ENCODE measurements at places on chromosomes 1 and 21. TPM values are rescaled to one million over a fixed set of nuclear protein-coding genes. Genes with fewer than 3 reads are reported as not detected.

DNA sequence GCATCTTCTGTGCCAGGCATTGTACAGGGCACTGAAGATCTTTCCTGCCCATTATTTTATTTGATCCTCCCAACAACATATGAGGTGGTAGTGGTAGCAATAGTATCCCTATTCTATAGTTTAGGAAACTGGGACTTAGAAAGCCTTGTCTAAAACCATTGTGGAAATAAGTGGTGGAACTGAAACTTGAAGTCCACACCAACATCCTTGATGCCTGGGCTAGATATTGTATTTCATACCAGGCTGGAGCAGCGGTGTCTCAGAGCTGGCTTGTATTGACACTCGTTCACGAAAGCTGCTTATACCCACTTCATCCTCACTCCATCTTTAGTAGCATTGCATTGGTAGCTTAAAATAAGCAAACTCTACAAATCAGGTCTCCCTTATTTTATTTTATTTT, 9.7 kb upstream of the CTSS start:
- no peaks in the 10 kb centered on the region for H3K36me3 ChIP-seq
- no peak for DNase-seq
- no peaks in the 10 kb centered on the region for H3K27me3 ChIP-seq

DNA sequence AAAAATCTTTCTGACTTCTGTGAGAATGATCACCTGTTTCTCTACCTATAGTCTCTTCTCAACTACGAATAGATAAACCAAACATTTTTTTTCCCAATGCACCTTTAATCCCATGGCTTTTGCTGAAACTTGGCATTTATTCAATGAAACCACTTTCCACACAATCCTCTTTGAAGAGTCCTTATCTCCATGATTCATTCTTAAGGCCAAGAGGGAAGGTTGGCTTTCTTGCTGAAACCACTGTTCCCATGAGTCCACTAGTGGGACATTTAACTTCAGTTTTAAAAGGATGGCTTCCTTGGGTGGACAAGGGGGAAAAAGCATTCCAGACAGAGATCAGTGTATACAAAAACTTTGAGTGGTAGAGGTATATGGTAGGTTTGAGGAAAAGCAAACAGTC, 73.6 kb downstream of the CRB1 start:
- H3K4me1 ChIP-seq, result no peaks in the 10 kb centered on the region
- H3K27ac ChIP-seq, result no peak overlapping the region
- DNase-seq, result no peak
- H3K36me3 ChIP-seq, result no peaks in the 10 kb centered on the region

Gene FCRL4
- under 0.01 TPM for total RNA-seq

DNA sequence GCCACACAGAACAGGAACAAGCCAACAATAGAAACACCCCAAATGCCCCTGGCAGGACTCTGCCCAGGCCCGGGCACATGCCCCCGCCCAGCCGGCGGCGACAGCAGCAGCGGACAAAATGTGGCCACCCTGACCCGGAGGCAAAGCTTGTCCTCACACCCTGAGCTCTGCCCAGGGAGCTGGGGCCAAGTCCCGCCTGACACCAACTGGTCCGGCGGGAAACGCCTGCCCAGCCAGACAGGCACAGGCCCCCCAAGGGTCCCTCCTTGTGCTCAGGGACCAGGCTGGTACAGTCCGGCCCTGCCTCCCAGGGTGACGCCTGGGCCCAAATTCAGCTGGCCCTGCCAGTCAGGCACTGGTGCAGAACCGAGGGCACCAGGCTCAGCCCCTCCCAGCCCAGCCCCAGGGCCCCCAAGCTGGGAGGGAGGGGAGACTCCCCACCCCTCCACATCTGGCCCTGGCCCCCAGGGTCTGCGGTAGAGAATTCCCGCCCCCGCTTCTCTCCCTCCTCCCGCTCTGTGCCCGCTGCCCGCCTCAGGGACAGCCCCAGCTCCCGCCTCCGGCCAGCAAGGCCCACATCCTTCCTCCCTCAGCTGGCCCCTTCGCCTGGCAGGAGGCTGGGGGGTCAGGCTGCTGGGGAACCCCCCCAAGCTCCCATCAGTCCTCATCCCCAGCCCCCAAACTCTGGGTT, 2.0 kb downstream of the AHDC1 start:
- H3K27ac ChIP-seq, result peak overlapping the region; percentile 94
- peaks cover 32% of the 10 kb centered on the region for H3K4me1 ChIP-seq
- DNase-seq, result peak; percentile 64

Gene FAM110D
- 9.1 TPM for total RNA-seq

Gene RORC
- 24.9 TPM for total RNA-seq

DNA sequence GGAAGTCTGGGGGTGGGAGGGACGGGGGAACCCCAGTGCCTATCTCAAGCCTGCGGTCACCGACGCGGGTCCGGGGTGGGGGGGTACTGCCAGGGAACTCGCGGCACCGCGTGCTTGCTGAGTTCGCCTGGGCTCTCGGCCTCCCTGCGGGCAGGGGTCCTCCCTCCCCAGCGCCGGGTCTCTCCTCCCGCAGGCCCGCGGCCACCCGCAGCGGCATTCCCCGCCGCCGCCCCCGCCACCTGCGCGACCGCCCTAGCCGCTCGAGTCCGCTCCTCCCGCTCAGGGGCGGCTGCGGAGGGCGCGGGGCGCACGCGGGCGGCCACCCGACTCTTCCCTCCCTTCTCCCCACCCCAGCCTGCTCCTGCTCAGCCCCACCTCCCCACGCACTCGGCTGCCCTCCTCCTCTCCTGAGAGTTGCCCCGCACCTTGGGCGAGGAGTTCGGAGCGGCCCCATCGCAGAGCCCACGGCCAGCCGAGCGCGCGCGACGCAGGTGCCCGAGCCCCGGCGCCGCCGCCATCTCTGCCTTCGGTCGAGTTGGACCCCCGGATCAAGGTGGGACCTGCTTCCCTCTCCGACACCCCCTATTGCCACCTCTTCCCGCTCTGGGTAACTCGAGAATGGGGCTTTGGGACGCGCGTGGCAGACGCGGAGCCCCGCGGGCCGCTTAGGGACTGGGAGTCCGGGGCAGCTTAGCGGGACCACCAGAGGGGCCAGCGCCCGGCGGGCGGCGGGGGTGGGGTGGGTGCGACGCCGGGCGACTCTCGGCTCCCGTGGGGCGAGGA, 105.0 kb downstream of the LEPR start:
- H3K4me3 ChIP-seq, result peak overlapping the region; percentile 79
- DNase-seq, result no peak
- H3K27me3 ChIP-seq, result peaks cover 9% of the 10 kb centered on the region

GRCh38 chr1:15022048-15022447, 131.5 kb upstream of the TMEM51 start:
- H3K36me3 ChIP-seq, result no peaks in the 10 kb centered on the region
- peaks cover 3% of the 10 kb centered on the region for H3K4me1 ChIP-seq
- DNase-seq, result no peak
- H3K27ac ChIP-seq, result peak overlapping the region; percentile 57
- H3K4me3 ChIP-seq, result no peak overlapping the region

Gene FBXO42
- total RNA-seq, result 26.7 TPM

DNA sequence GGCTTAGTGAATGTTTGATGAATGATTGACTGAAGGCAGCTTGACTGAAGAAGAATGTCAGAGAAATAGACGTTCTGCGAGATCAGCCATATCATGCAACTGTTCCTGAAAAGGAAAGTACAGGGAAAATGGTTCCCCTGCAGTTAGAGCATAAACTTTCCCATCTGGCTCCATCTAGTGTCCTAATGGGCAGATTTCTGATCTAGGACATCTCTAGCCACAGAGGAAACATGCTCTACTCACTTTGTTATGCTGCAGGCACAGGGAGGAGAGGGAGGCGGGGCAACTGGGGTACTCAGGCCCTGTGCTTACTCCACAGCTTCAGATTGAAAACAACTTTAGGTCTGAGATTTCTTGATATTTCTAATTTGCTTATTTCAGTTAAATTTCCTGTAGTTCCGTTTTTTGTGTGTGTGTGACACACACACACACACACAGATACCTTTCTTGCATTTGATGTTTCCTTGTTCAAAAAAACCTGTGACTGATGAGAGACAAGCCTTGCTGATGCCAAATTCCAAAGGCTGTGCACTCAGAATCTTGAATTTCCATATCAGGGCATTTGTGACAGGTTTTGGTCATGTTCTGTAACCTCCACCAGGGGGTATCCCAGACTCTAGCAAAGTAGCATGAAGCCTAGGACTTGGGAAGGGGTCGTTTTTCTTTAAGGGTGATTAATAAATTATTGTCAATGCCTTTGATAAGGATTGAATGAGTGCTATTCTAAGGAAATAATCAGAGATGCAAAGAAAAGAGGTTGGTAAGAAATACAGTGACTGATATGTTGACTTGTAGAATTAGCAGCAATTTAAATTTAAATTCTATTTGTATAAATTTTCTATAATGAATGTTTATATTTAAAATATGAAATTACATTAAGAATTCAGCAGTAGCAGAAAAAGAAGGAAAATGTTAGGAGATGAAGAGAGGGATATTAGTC, 139.7 kb upstream of the BEND5 start:
- H3K4me1 ChIP-seq, result no peaks in the 10 kb centered on the region
- DNase-seq, result peak; percentile 28
- no peaks in the 10 kb centered on the region for H3K36me3 ChIP-seq

Data from breast epithelium (tissue), 4 donors.